ENCODE measurements at places on chromosomes 6 and 20.
A peak's percentile ranks its signal among the peaks of the same experiment; 100 is the strongest.

- DNase-seq: no peak
Observed at GRCh38 chr6:22271081-22271480, 25.8 kb downstream of the PRL start.

DNA sequence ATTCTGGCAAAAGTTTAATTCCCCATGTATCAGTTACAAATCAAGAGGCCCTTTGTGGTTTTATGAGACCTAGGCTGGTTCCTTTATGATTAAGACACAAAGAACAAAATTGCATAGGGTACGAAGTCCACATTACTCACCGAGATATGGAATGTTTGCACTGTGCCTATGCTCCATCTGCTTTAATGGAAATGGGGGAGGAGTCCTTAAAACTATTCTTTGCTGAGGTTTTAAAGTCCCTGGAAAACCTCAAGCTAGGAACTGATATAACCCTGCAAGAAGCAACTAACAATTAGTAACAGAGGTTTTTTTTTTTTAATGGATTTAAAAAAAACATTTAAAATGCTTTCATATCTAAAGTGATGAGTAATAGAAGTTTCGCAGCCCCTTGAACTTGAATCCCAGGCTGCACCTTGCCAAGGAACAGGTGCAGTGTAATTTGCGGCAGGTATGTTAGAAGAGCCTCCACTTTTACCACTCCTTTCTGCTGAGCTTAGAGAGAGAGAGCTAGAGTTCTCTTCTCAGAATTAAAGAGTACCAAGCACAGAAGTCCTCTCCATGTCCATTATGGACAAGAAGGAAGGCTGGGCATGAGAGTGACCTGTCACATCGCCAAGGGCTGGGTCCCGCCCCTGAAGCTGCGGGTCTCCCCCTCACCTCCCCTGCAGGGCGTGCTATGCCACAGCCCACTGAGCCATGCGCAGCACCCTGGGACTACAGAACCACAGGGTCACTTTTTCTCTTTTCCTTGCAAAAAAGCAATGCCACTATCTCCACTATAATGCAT, 2.3 kb downstream of the SERPINB1 start:
- no peak for DNase-seq

DNA sequence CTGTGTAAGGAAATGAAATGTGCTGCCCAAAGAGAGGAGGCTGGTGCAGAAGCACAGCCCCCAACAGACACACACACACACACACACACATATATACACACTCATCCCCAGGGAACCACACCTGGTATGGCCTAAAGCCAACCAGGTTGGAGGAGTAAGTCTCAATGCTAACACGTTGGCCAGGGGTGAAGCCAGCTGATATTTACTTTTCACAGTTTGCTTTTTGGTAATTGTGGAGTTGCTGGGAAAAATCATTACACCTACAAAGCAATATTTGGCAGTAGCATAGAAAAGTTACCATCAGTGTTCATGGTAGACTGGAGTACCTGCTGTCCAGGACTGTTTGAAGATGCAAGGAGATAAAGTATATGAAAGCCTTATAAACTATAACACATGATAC, 50.3 kb upstream of the NAA20 start:
- no peak for DNase-seq

DNA sequence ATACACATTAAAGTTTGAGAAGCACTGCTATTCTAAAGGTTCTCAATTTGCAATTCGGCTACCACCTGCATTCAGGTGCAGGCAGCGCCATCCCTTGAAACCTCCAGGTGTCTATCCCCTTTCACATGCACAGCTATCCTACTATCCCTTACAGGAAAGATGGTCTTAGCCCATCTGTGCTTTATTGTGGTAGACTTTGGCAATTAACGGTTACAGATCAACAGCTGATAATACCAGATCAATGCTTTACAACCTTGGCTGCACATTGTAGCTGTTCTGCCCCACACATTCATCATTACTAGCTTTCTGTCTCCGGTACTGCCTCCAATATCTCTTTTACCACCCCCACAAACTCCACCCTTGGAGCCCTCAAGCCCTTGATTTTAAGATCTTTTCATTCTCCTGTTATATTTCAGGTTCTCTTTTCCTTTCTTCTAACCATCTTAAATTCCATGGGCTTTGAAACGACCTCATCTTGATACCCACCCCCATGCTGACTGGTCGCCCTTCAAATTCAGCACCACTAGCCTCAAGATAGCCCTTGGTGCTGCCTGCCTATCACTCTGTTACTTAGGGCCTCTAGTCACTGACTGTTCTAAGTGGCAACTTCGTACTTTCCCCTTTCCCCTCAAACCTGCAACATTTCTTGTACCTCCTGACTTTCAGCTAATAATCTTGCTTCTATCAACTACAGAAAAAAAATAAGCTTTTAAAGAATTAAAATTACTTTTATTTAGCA, 50.8 kb downstream of the SPTLC3 start:
- DNase-seq: no peak

DNA sequence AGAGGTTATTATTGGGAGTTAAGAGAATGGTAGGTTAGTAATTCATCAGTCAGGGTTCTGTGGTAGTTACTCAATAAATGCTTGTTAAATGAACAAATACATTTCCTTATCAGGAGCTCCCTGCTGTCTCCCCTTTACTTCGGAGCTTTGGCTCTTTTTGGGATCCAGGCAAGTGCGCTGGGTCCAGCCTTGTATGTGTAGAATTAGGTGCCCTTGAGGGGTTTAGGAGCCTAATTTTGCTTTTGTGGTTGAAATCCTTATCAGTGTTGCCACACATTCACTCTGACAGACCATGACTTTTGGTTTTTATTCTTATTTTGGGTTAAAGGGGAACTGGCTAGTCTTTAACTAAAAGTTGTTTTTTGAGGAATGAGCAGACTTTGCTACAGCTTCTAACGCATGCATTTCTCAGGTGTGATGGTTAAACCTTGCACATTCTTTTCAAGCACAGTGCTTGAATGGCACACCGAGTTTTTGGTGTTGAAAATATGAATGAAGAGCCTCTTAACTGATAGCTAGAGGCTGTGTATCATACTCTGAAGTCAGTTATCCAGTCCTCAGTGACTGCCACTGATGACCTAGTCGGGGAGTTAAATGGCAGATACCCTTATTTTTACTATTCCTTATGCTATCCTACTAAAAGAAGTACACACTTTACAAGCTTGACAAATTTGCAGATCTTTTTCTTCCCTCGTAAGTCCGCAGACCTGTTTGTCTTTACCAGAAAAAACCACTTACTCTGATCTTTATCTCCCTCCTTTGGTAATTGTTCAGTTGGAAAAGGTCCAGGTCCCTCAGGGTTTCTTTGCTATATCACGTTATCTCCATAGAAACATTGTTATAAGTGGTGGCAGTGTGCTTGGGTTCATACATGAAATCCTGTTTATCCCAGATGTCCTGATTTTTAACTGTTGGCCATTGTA, 50.7 kb upstream of the PLCG1 start:
- DNase-seq: no peak

DNA sequence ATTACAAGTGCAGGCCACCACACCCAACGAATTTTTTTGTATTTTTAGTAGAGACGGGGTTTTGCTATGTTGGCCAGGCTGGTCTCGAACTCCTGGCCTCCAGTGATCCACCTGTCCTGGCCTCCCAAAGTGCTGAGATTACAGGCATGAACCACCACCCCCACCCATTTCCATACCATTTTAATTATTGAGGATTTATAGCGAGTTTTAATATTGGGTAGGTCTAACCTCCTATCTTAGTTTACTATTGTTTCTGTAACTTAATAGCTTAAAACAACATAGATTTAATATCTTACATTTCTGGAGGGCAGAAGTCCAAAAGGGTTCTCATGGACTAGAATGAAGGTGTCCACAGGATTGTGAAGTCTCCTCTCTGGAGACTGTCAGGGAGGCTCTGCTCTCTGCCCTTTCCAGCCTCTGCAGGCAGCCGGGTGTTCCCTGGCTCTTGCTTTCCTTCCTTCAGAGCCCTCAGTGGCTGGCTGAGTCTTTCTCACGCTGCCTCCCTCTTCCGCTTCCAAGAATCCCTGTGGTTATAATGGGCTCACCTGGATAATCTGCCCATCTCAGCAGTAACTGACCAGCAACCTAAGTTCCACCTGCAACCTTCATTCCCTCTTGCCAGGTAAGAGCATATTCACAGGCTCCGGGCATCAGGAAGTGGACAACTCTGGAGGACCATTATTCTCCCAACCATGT, 18.6 kb upstream of the BCAS4 start:
- DNase-seq: no peak

DNA sequence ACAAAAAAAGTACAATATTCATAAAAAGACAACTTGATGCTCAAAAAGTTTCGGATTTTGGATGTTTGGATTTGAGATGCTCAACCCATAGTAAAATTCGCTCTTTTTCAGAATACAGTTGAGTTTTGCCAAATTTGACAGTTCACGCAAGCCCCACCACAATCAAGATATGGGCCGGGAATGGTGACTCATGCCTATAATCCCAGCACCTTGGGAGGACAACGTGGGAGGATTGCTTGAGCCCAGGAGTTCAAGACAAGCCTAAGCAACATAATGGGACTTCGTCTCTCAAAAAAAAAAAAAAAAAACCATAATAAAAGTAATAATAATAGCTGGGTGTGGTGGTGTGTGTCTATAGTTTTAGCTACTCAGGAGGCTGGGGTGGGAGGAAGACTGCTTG, 51.3 kb downstream of the PHF20 start:
- no peak for DNase-seq

DNA sequence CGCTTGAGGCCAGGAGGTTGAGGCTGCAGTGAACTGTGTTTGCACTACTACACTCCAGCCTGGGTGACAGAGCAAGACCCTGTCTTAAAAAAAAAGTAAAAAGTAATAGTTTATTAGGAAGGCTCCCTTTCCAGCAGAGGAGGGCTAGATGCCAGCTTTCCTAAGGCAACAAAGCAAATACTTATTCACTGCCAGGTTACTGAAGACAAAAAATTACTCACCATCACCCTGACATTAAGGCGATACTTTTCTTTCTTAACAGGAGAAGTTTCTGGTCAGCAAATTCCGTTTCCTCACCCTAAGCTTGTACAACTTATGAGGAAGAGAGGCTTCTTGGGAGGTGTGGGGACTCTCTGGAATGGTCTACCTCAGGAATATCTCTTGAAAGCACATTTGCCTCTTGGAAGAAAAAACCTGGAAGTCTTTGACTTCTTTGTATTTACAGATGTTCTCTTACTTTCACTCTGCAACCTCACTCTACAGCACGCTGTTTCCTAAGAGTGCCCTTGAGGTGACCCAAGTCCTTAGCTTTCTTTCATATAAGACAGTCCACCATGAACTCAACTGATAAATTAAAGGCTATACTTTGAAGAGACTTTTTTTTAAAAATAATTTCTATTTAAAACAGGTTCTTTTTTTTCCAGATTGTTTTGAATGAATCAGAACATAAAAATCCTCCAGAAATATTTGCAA, 52.9 kb upstream of the TRAF3IP2 start:
- no peak for DNase-seq

DNA sequence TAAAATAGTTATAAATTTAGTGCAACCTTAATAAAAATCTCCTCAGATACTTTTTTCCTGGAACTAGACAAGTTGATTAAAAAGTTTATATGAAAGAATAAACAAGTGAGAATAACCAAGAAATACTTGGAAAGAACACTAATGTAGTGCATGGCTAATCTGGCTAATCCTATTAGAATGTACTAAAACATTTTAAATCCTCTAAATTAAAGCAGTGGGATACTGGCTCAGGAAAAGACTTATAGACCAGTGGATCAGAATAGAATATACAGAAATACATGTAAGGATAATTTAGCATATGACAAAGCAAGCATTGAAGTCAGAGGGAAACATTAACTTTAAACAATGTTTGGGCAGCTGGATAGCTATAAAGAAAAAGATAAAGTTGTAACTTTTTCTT, 41.1 kb upstream of the ERVFRD-1 start:
- no peak for DNase-seq

GRCh38 chr6:107972413-107973096, 14.5 kb upstream of the SEC63 start:
- no peak for DNase-seq

DNA sequence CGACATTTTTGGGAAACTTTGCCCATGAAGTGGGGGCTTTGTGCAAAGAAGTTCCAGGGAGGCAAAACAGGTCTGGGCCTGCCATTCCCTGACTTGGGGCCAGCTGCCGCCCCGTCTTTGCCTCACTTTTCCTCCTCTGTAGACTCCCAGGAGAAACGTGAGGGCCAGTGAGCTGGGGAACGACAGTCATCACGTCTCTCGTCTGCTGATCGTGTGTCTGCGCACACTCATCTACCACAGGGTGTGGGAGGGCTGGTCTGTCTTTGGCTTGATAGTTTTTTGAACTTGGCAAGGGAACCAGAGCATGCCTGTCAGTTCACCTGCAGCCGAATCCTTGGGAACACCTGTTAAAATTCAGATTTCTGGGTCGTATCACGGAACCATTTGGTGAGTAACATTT, 8.5 kb downstream of the GHRH start:
- DNase-seq: no peak

- no peak for DNase-seq
Observed at GRCh38 chr6:14673201-14673600, 555.6 kb downstream of the CD83 start.

- DNase-seq: no peak
Observed at GRCh38 chr20:32792316-32792715, 27.4 kb upstream of the MAPRE1 start.

- peak; percentile 66 for DNase-seq
Observed at GRCh38 chr6:30615958-30616810, 859 bp downstream of the PPP1R10 start.

DNA sequence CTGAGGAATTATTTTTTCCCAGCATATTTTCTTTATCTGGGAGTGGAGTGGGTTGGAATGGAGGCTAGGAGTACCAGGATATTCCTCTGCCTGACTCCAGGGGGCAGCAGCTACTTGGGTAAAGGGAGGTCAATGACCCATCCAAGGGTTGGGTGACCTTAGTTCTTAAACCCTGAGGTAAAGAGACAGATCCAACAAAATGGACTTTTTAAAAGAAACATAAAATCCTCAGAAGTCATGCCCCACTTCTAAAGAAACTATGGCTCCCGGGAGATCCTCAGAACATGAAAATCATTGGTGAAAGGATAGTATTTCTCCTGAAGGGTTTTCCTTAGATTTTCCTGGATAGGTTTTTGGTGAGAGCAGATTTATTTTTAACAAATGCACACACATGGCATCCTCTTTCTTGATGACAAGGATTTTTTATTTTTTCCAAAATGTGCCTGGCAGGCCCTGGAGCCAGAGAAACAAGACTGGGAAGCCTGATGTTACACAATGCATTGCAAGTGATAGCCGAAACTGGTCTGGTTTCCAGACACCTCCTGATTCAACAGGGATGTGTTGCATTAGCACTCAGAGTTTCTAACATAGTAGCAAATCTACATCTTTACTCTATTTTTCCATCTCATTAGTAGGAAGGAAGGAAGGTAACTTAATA, 240.9 kb upstream of the BTBD3 start:
- no peak for DNase-seq

DNA sequence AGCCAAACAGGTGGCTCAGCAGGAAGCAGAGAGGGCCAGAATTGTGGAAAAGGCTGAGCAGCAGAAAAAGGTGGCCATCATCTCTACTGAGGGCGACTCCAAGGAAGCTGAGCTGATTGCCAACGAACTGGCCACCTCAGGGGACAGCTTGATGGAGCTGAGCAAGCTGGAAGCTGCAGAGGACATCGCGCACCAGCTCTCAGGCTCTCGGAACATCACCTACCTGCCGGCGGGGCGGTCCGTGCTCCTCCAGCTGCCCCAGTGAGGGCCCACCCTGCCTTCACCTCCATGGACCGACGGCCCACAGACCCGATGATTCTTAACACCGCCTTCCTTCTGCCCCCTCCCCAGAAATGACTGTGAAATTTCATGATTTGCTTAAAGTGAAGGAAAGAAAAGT, 17.8 kb upstream of the RAET1L start:
- no peak for DNase-seq

Data from naive thymus-derived CD8-positive, alpha-beta T cell (primary cell).